ENCODE measurements at places on chromosomes 7 and 10.

DNA sequence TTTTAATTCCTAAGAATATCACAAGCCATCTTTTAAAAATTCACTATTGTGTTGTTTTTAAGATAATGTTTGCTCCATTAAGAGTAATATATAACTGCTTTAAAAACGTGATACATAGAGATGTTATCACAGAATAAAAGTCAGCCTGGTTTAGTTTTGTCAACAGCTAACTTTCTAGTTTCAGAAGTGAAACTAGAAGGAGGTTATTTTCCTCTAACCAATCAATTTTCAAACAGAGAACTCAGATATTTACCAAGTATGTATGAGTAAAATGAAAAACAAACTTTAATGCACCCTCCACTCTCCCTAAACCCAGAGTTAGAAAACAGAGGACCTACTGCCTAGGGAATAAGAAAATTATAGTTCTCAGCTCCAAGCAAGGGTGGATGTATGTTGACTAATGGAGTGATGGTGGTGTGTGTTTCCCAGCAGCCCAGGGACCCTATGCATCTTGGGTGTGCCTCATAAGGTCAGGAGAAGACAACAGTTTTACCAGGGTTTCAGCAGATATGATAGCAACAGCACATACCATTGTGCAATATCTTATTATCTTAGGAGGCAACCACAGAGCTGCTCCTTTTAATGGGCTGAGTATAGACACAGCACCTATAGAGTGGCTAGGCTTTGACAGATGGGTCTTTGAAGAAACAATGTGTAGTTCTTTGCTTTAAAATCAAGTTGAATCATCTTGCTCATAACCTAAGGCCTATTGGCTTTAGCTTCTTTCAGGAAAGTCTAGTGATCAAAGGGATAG, 58.4 kb downstream of the PTPRZ1 start:
- no peak for DNase-seq

GRCh38 chr7:78434281-78434680, 635.7 kb downstream of the PHTF2 start:
- DNase-seq, result no peak

DNA sequence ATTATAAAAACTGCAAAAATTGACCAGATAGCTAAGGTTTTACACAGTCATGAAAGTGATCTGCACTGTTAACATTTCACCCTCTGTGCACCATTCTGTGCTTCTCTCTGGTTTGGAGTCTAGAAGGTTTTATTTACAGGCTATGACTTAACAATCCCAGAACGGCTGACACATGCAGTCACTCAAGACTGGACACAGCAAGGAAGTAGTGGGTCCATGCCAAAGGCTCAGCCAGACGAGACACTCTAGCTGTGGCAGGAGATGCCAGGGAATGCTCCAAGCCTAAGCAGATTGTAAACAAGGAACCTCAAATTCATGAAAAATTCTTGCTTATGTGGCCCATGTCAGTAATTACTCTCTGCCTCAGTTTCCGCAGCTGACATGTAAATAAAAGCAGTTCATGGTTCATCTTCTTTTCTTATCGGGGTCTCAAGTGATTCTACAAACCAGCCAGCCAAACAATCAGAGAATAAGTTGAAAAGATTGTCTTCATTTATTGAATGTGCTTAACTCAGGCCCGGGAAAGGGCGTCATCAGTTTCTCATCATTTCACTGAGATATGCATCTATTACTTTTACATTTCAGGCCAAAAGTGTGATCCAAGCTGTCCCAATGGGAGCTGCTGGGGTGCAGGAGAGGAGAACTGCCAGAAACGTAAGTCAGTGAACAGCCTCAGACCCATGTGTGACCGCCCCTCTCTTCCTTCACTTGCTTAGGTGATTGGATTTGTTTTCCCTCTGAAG, 132.1 kb downstream of the EGFR start:
- DNase-seq, result no peak

DNA sequence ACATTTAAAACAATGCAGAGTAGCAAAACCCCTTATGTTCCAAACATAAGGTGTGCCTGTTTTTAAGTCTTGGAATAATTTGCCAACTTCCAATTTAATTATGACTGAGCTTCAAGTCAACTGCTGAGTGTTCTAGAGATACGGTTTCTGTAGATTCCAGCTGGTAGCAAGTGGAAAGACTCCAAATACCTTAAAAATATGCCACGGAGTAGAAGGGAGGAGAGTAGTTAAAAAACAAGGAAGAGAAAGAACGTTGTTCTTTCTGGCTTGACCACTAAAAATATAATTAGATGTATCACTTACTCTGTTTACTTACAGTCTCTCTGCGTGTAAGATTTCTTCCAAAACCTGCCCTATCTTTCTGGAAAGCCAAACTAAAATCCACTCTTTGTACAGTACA, 24.5 kb upstream of the ABLIM1 start:
- no peak for DNase-seq

DNA sequence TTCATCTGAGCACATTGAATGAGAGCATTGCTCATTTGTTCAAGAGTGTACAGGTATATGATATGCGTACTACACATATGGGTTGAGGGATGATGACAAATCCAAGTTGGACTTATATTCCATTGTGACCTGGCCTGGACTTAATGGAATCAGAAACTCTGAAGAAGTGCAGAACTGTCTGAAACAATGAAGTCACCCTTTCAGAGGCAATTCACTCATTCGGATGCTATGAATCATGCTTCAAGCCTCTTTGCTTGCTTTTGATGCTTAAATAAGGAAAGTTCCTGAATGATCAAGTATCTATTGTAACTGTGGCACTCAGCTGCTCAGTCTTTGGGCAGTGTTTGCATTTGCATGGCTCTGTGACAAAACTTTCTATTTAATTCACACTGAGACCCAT, 93.4 kb downstream of the ZNF365 start:
- no peak for DNase-seq
